Myocyte (in vitro differentiated cells): ENCODE measurements at places on chromosomes 7 and 10.
A peak's percentile ranks its signal among the peaks of the same experiment; 100 is the strongest.

DNA sequence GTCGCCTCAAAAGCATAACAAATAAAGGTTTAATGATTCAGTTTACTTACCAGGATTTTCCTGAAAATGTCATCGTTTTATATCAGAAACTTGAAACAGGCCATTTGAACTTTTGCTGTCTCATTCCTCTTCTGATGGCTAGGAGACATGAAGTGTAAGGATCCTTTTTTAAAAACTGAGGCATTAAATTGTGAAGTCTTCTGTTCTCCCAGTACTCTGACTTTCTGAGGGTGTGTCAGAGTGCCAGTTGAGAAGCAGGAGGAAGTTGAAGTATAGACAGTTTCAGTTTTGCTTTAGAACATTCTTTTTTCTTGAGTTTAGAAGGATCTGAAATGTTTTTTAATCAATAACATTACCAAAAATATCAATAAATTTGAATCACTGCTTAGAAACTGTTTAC lies at the start of gene SAMD9L:
Gene SAMD9L (minus strand): TSS at position 242 of the 400 bp plus-strand sequence. CDS start 12,414 bp downstream, outside the sequence.
- DNase-seq = peak; percentile 64

GRCh38 chr10:105017116-105017515 lies 376.0 kb downstream of the SORCS3 start:
- no peak for DNase-seq

DNA sequence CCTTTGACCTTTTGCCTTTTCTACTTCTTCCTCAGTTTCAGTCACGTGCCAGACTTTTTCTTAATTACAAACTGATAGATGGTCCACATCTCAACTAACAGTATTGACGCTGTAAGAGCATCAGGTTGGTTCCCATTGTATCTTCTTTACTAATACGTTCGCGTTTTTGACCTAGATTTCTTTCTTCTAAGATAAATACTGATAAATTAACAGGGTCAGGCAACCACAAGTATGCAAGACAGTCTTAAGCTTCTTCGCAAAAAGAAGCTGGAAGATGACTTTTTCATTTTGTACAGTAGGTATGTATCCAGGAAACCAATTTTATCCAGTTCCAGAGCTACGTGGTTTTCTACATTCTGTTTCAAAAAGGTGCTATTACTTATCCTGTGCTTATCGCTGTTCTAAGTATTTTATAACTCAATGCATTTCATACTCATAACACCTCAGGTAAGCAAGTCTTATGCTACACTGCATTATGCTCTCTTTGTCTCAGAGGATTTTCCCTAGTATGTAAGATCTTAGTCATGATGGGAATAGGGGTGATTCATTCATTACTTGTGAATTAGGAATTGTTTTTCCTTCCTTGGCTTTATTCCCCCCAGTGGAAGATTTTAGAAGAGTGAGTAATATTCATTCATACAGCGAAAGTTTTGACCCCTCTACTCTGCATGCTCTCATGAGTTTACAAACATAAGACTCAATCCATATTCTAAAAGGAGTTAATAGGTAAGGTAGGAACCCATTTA lies 955 bp downstream of the DUS4L start:
- peak; percentile 37 for DNase-seq

DNA sequence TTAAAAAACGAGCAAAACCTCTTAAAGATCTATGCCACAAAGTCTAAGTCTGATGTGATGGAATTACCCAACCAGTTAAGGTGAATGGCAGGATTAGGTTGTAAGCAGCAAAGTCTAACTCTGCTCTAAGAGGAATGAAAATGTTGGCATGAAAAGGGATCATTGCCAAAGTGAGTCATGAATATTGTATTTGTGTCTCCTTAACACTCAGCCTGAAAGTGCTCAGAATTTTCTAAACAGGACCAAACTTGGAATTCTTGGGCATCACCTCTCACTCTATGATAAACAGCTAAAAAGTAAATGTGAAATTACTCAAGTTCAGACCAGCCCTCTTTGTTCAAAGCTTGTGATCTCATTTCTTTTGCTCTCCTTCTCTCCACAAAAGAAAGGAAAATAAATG lies 27.0 kb downstream of the PPP1R3A start:
- peak; percentile 28 for DNase-seq

DNA sequence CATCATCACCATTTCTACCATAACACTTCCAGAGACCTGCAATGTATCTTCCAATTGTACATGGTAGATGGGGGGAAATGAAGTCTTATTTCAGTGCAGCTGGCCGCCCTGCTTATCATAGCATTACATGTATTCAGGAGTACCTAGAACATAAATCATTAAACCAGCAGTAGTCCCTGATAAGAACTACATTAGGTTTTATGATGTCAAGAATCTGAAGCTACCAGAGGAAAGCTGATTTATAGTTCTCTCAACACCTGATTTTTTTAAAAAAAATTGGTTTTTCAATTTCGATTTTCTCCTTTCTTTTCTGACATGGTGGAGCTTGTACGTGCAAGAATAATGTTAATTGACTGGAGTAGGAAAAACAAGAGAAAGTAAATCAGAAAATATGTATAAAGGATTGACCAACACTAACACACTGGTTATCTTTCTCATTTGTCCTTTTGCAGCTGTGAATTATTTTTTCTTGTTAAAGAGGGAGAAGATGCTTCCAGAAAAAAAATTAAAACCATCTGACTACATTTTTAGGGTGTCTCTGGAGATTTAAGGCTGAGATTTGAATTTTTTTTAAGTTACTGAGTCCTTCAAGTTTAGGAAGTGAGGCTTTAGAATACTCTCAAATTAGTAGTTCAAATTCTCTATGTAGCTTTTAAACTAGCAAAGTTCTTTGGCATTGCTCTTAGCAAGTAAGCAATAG lies 59.1 kb downstream of the CSTF2T start:
- no peak for DNase-seq

DNA sequence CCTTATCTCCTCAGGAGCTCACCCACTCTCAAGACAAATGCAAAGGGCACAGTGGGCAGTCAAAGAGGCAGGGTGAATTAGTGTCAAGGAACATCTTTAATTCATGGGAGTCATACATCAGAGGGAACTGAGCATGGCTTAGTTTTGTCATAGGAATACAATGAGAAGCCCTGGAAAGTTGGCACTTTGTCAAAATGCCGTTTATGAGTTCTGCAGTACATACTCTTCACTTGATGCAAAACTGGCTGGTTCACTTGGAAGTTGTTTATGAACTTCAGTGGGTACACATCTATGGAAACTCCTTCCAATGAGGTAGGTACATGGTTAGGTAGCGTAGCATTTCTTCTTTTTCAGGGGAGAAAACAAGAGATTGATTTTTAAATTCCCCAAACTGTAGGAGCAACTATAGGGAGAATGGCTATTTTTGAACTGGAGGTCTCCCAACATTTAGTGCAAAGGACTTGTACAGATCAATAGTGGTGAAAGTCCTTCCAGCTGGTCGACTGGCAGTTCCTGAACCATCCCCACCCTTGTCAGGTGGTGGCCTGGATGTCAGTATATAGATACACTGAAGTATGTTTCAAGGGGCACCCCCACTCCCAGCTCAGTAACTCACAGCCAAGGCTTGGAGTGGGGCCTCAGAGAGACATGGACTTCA lies 580.5 kb downstream of the REEP3 start:
- DNase-seq = no peak

DNA sequence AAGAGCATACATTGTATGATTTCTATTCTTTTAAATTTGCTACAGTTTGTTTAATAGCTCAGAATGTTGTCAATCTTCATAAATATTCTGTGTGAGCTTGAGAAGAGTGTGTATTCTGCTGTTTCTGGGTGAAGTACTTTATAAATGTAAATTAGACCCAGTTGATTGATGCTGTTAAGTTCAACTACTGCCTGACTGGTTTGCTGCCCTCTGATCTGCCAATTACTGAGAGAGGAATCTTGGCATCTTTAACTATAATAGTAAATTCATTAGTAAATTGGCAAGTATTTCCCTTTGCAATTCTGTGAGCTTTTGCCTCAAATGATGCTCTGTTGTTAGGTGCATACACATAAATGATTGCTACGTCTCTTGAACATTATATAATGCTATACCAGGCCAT lies 255.1 kb upstream of the PLXDC2 start:
- DNase-seq = no peak

DNA sequence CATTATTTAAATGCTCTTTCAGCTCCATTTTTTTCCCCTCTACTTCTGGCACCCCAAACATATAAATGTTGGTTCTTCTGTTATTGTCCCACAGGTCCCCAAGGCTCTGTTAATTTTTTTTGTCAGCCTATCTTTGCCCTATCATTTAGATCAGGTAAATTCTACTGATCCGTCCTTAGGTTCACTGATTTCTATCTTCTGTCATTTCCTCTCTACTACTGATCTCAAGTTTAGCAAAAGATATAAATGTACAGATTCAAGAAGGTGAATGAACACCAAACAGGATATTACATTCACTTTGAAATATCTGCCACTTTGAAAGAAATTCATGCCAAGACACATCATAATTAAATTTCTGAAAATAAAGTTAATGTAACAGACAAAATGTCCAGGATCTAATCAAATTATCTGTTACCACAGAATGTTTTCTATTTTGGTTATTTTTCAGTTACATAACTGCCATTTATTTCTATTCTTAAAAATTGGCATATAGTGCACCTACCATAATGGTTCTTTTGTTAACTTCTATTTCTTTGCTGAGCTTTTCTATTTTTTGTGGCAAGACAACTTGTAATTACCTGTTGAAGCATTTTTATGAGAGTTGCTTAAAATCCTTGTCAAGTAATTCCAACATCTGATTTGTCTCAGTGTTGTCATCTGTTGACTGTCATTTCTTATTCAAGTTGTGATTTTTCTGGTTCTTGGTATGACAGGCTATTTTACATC lies 12.1 kb upstream of the CUBN start:
- DNase-seq = no peak

DNA sequence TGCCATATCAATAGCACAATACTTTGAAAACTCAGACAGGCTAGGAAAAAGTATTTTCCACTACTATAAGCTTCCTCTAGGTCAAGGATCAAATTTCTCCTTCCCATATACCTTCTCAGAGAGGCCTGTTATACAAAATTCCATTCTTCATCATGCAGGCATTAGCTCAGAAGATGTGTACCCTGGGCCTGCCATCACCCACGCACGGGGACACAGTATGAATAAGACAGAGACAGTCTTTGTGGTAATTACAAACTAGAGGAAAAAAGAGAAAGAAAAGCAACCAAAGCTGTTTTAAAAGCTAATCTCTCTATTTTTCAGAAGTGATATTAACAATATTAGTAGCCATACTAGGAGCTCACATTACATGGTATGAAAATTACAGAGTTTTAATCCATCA lies 236.8 kb upstream of the AOAH start:
- no peak for DNase-seq

DNA sequence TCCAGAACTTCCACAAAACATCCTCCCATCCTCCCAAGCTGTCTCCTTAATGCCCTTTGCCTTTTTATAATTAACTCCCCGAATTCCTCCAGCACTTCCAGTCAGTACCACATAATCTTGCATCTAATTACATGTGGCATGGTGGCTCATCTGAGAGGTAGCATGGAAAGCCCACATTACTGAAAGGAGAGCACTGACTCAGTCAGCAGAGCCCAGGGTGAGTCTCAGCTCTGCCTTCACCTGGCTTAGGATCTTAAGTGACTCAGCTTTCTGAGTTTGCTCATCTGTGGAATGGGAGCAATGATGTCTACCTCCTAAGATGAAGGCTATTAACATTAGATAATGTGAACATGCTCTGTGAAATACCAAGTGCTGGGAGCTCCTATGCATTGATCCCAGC lies 433.9 kb downstream of the SORCS3 start:
- no peak for DNase-seq

- DNase-seq = no peak
Observed at GRCh38 chr10:98384531-98385133, 30.4 kb downstream of the PYROXD2 start.

- no peak for DNase-seq
Observed at GRCh38 chr10:86074294-86074693, 292.3 kb downstream of the GRID1 start.

DNA sequence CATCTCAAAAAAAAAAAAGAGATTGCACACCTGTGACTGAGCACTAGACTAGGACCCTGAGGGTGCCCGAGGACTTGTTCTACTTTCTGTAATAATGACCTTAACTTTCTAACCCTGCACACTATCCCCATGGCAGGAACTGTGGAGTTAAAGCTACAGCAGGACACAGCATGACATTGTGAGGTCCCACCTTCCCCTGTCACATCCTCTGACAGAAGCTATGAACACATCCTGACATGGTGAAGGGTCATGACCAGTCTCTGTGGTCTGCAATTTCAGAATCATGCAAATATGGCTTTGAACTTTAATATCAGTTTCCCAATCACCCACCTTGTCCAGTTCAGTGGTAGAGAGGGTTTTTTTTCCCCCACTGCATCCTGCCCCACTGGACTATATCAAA lies 18.5 kb upstream of the SAR1A start:
- DNase-seq = no peak

DNA sequence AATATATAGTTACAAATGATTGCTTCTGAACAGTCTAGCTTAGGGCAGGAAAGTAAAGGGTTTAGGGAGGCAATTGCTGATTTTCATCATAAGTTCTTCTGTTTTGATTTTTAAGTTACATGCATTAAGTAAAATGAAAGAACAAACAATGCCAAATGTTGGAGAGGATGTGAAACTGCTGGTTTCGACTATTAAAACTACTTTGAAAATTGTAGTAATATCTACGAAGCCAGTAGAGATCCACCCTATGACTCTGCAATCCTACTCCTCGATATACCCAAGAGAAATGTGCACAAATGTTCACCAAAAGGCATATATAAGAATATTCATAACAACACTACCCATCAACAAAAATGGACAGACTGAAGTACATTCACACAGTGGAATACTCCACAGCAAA lies 24.3 kb downstream of the PDZD8 start:
- no peak for DNase-seq

DNA sequence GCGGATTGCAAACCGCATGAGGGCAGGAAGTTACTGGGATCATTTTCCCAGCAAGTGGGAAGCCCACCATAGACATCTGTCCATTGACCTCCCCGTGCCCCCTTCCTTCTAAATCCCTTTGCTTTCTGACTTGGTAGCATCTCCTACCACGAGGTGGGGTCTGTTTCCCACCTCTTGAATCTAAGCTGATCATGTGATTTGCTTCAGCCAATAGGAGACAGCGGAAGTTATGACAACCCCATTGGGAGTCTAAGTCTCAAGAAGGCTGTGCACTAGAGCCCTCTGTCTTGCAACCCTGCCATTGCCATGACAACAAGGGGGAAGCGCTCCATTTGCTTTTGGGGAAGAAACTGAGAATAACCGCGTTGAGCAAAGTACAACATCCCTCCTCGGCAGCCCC lies 39.2 kb upstream of the CARD11 start:
- no peak for DNase-seq
